ENCODE measurements at places on chromosomes 2 and 18.

- no peak for DNase-seq
Observed at GRCh38 chr2:21552981-21553380, 429.2 kb downstream of the TDRD15 start.

DNA sequence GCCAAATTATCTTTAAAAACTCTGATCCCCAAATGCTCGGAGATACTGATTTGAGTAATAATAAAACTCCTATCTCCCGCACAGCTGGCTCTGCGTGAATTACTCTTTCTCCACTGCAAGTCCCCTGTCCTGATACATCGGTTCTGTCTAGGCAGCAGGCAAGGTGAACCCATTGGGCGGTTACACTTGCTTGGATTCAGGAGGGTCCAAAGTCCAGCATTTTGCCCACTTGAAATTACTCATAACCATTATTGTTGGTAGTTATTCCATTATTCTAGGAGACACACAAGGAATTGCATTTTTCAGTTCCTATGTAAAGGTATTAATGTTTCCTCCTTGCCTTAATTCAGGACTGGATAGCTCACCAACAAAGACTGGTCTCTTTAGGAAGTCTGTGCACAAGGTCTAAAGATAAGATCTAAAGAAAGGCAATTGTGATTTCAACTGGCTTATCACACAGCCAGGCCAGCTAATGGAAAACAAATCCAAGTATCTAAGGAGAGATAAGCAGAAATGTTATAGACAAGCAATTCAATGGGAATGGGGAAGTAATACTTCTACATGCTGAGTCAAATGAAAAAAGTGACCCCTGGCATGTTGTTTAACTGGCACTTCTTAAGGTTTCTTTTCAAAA lies 23.2 kb upstream of the NPC1 start:
- DNase-seq: no peak

DNA sequence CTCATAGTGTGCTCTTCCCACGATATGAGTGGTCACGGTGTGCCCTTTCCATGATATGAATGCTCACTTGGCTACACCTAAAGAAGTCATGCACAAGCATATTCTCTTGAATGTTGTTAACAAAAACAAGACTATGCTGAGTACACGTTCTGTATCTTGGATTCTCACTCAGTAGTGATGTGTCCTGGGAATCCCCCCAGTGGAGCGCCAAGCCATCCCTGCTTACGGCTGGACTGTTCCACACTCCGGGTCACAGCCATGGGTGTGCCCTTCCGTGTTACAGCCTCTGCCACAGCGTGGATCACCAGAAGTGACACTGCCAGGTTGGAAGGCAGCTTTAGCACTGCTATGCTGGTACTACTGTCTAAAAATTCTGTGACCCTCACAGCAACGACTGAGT lies 59.1 kb downstream of the TPO start:
- no peak for DNase-seq

- peak; percentile 57 for DNase-seq
Observed at GRCh38 chr2:210072922-210073509, 70.6 kb downstream of the RPE start.

- no peak for DNase-seq
Observed at GRCh38 chr18:66662632-66663031, 58.7 kb upstream of the CDH19 start.

All from EH (cell line).